IPS DF 6.9 (cell line): ENCODE measurements at places on chromosomes 4 and X.

DNA sequence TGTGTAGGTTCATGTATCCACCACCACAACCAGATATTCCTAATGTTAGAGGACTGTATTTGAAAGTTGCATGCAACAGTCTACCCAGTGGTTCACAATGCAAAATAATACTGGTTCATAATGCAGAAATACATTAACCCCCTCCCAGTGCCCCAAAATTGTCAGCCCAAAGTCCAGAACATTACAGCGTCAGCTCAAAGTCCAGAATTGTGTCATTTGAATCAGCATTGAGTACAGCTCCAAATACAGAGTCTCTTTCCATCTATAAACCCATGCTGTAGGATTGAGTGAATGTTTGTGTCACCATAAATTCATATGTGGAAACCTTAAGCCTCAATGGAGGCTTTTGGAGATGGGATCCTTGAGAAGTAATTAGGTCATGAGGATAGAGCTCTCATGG lies 54.0 kb downstream of the MCUB start:
- no peak for DNase-seq

GRCh38 chr4:36573441-36573840 lies 292.0 kb downstream of the DTHD1 start:
- no peak for DNase-seq

DNA sequence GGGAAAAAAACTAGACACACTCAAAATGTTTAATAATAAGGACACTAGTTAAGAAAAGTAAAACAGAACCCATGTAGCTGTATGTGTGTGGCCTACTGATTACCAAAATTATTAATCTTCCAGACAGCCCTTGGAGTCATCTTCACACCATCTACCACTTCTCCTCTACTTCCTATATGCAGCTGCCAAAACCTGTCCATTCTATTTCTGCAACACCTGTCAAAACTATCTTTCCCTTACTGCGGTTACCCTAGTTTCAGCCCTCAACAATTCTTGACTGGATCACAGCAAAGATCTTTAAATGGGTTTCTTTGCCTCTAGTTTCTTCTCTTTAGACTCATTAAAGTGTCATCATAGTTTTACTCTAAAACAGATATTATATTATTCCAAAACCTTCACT lies 72.6 kb downstream of the GPR82 start:
- DNase-seq = no peak

DNA sequence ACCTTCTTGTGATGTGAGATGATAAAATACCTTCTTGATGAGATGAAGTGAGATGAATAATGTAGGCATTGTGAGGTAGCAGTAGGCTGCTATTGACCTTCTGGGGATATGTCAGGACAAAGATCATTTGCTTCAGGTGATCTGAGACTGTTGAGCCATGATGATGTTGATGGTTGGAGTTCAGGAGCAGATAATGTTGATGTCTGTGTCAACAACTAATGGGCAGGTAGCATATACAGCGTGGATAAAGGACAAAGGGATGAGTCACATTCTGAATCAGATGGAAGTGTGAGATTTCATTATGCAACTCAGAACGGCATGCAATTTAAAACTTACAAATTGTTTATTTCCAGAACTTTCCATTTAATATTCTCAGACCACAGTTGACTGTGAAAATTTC lies 57.3 kb downstream of the RAP1GDS1 start:
- no peak for DNase-seq

- no peak for DNase-seq
Measured at GRCh38 chrX:6163721-6164120, 64.9 kb downstream of the NLGN4X start.

GRCh38 chr4:40228497-40229365 lies 31.9 kb downstream of the RHOH start:
- peak; percentile 25 for DNase-seq

- no peak for DNase-seq
Measured at GRCh38 chr4:183544109-183544508, 39.3 kb downstream of the ING2 start.

DNA sequence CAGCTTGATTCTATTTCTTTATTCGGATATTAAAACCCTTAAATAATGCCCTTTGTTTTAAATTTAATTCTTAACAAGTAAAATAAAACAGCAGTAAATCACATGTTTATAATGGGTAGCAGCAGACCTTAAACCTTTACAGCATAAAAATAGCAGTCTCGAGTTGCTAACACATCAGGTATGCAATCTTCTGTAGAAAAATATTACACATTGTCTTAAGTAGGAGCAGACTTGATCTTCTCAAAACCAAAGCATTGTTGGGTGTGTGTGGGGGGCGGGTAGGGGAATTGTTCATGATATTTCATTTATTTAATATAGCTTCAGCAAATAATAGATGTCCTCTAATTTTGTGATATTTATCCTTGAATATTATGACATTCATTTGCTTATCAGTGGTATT lies 331.4 kb downstream of the PCDH7 start:
- DNase-seq = no peak

DNA sequence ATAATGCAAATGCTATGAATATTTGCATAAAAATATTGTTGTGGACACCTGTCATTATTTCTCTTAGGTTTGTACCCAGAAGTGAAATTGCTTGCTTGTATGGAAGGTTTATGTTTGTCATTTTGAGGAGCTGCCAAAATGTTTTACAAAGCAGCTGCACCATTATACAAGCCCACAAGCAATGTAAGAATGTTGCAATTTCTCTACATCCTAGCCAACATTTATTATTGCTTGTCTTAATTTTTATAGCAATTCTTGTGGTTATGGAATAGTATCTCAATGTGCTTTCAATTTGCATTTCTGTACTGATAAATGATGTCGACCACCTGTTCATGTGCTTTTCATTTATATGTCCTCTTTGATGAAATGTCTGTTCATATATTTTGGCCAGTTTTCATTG lies 18.7 kb upstream of the RBMX start:
- DNase-seq = no peak

- DNase-seq = no peak
Measured at GRCh38 chr4:4980621-4981230, 38.5 kb downstream of the CYTL1 start.

DNA sequence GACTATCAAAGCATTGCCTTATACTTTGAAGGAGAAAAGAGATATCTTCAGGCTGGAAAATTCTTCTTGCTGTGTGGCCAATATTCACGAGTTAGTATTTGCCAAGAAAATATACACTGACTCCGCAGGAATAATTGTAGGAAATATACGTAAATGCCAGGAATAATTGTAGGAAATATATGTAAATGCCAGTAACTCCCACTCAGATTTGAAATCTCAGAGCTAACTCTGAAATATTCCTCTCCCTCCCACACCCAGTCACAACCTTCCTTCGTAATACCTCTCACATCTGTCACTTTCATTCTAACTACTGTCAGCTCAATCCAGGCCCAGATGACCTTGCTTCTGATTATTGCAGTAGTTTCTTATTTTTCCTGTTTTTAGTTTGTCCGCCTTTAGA lies 73.5 kb downstream of the WDR19 start:
- no peak for DNase-seq

DNA sequence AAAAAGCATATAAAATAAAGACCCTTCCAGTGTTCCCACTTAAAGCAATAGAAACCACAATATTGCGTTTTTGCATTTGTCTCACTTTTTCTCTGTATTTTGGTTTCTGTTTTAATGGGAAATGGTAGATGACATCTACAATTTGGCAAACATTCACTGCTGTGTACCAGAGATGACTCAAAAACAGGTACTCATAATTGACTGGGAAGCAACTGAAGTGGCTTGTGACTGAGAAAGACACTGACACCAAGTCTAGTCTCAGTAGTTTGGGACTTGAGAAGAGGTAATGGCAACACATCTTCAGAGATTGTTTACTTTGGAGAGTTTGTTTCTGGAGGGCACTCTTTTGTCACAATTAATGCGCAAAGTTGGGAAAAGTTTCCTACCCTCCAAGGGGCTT lies 42.0 kb downstream of the AREG start:
- DNase-seq = no peak

GRCh38 chrX:16319929-16320328 lies 152.6 kb downstream of the MAGEB17 start:
- no peak for DNase-seq

DNA sequence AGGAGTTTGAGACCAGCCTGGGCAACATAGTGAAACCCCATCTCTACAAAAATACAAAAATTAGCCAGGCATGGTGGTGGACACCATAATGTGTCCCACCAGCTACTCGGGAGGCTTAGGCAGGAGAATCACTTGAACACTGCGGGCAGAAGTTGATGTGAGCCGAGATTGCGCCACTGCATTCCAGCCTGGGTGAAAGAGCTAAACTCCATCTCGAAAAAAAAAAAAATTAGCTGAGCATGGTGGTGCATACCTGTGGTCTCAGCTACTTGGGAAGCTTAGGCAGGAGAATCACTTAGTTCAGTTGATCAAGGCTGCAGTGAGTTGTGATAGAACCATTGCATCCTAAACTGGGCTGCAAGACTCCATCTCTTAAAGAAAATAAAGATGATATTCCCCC lies 91.2 kb downstream of the PLS3 start:
- no peak for DNase-seq

DNA sequence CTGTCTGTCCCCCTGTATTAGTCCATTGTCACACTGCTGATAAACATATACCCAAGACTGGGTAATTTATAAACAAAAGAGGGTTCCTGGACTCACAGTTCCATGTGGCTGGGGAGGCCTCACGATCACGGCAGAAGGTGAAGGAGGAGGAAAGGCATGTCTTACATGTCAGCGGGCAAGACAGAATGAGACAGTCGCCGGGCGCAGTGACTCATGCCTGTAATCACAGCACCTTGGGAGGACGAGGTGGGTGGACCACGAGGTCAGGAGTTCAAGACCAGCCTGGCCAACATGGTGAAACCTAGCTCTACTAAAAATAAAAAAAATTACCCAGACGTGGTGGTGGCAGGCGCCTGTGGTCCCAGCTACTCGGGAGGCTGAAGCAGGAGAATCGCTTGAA lies 24.7 kb downstream of the IL3RA start:
- DNase-seq = no peak

- DNase-seq = no peak
Measured at GRCh38 chr4:180100433-180101344, 2142.5 kb upstream of the TENM3 start.

DNA sequence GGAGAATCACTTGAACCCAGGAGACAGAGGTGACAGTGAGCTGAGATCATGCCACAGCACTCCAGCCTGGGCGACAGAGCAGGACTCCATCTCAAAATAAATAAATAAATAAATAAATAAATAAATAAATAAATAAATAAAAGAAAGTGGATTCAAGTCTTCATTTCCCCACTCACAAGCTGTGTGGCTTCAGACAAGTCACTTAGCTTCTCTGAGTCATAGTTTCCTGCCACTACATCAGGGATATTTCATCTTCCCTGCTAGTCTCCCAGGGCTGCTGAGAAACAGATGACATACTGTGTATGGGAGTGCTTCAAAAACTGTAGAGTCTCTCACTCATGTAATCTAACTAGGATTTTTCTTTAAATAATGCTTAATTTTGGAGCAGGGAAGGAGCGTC lies 37.2 kb downstream of the TBC1D9 start:
- no peak for DNase-seq

GRCh38 chr4:134727696-134728095 lies 526.1 kb upstream of the PABPC4L start:
- no peak for DNase-seq

DNA sequence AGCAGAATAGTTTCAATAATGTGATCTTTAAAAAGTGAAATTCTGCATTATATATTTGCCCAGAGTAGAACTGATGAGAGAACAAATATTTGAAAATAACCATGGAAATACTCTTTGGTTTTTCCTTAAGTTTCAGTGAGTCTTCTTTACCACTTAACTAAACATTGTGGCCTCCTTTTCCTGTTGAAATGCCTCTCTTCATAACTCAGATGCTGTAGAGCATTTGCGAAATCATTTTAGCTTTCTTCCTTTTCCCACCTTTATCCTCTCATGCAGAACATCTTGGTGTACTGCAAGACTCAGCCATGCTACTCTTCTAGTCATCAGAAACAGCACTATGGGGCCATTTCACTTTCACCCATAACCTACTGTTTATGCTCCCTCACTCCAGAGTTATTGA lies 48.2 kb downstream of the CASK start:
- no peak for DNase-seq
